Cerebellum (tissue), 4 donors: ENCODE measurements at places on chromosomes 7 and 10. TPM values are rescaled to one million over a fixed set of nuclear protein-coding genes. Genes with fewer than 3 reads are reported as not detected.

The AKR1B15 gene
- not detected for total RNA-seq

The MRLN gene
- 12.2 TPM for total RNA-seq

The ACTR3C gene
- total RNA-seq: 8.3 TPM

The TMEM176A gene
- total RNA-seq: 1.5 TPM

The DNAAF5 gene
- 13.6 TPM for total RNA-seq

The ZC3HAV1 gene
- 6.3 TPM for total RNA-seq

The PARD3 gene
- 52.6 TPM for total RNA-seq

The CALML3 gene
- total RNA-seq: 0.09 TPM

The PNLIPRP1 gene
- not detected for total RNA-seq

The CALD1 gene
- 41.8 TPM for total RNA-seq

The NRG3 gene
- 27.1 TPM for total RNA-seq

The C10orf67 gene
- 0.54 TPM for total RNA-seq

The LRMDA gene
- total RNA-seq: 0.91 TPM

The OR2A1 gene
- not detected for total RNA-seq

The SFTPA1 gene
- 4.4 TPM for total RNA-seq

The DKK1 gene
- 2.0 TPM for total RNA-seq

The GPR85 gene
- 58.8 TPM for total RNA-seq

The BTBD16 gene
- not detected for total RNA-seq

The C10orf62 gene
- total RNA-seq: 0.73 TPM
